Panc1 (cell line): ENCODE measurements at places on chromosomes 11 and 22. TPM values are rescaled to one million over a fixed set of nuclear protein-coding genes. Genes with fewer than 3 reads are reported as not detected.

The CARD18 gene
- total RNA-seq = 8.1 TPM

The CENATAC gene
- total RNA-seq = 45.4 TPM

The ABTB2 gene
- total RNA-seq = 22.7 TPM

The CLMP gene
- total RNA-seq = 1.5 TPM

The TRIM29 gene
- 0.64 TPM for total RNA-seq

The MPEG1 gene
- total RNA-seq = 0.08 TPM

The SERPIND1 gene
- 0.18 TPM for total RNA-seq

The MRGPRE gene
- 0.13 TPM for total RNA-seq

The KIRREL3 gene
- total RNA-seq = 0.36 TPM

The NRXN2 gene
- total RNA-seq = 0.15 TPM

DNA sequence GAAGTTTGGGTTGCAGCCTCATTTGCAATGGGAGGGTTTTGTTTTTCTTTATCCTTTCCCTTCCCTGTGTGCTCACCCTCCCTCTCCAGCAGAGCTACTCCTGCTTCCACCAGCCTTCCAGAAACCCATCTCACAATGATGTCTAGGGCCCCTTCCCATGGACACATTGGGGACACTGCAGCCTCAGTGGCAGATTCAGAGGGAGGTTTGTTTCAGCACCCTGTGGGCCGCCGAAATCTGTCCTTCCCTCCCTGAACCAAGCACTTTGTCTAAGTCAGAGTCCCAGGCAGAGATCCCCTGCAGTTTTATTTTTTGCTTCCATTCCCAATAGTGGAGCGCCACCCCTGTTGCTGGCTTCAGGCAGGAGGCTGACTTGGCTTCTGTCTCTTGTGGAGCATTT is 8.6 kb upstream of the SYNGR1 start:
- H3K36me3 ChIP-seq = no peaks in the 10 kb centered on the region
- H3K27me3 ChIP-seq = no peaks in the 10 kb centered on the region
- no peak for DNase-seq
- H3K4me1 ChIP-seq = no peaks in the 10 kb centered on the region
- H3K4me3 ChIP-seq = no peak overlapping the region

DNA sequence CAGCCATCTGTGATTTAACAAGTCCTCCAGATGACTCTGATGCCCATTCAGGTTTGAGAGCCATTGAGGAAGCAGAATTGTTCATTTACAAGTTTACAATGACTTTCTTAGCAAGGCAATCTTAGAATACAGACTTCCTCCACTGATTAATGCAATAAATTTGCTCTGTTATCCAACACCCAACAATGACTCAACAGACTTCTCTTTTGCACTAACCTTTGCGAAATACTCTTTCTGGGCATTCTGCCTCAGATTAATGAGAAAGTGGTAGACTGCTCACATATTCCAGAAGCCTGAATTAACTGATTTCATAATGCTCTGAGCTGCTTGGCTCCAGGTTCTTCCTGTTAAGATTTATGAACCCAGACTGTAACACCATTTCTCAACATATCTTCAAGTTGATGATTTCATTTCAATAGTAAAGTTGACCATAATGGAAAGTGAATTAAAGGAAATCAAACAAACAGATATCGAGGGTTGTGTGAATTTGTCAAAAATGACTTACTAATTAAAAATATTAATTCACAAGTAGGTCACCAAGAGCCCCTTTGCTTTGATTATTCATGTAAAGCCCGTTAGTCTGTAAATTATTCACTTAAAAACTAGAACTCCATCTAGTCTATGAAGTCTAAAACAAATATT is 70.5 kb upstream of the BLID start:
- peaks cover 3% of the 10 kb centered on the region; the same call in 1 of the 2 replicates for H3K4me1 ChIP-seq
- no peak overlapping the region for H3K4me3 ChIP-seq
- no peaks in the 10 kb centered on the region for H3K27me3 ChIP-seq
- no peak for DNase-seq
- H3K27ac ChIP-seq = peak overlapping the region; percentile 36; the same call in 1 of the 2 replicates
- no peaks in the 10 kb centered on the region for H3K36me3 ChIP-seq

- H3K27ac ChIP-seq = peak overlapping the region; percentile 0
- DNase-seq = no peak
- H3K4me1 ChIP-seq = peaks cover 3% of the 10 kb centered on the region
- H3K36me3 ChIP-seq = no peaks in the 10 kb centered on the region
Observed at GRCh38 chr22:30159561-30160353, 79.5 kb downstream of the HORMAD2 start.

DNA sequence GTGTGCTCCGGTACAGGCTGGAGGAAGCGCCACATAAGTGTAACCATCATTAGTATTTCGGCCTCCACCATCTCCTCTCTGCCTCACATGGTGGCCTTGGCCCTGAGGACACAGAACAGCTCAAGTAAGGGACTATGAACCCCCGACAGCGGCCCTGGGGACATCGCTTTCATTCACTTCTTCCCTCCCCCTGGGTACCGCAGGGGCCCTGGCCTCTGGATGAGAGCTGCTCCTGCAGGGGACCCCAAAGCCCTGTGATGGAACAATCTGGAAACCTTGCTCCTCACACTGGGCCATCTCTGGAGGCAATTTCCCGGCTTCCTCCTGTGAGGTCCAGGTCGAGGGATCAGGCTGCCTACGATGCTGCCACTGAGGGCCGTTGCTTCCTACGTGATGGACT is 565.5 kb downstream of the BRD1 start:
- no peak for DNase-seq
- no peaks in the 10 kb centered on the region for H3K27me3 ChIP-seq
- no peaks in the 10 kb centered on the region for H3K4me1 ChIP-seq
- H3K36me3 ChIP-seq = no peaks in the 10 kb centered on the region
- no peak overlapping the region for H3K4me3 ChIP-seq

GRCh38 chr11:108545909-108546501 is 47.6 kb downstream of the EXPH5 start:
- no peaks in the 10 kb centered on the region for H3K36me3 ChIP-seq
- no peak for DNase-seq
- no peaks in the 10 kb centered on the region for H3K4me1 ChIP-seq
- H3K27ac ChIP-seq = no peak overlapping the region
- no peaks in the 10 kb centered on the region; the same call in 1 of the 2 replicates for H3K27me3 ChIP-seq

DNA sequence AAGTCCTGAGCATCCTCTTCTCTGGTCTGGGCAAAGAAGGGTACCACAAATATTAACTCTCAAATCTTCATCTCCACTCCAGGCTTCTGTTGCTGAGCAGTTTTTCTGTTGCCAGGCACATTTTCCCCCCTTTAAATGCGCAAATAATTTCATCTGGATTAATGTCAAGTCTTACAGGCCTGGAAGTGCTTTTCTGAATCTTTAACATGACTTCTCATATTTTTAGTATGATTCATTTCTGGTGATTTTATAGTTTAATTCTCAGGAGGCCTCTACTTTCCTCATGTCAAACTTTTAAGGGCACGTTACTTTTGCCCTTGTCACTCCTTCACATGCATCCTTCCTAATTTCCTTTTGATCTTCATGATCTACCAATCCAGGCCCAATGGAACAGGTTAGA is 510.2 kb downstream of the METTL15 start:
- H3K4me1 ChIP-seq = no peaks in the 10 kb centered on the region
- no peaks in the 10 kb centered on the region for H3K36me3 ChIP-seq
- H3K27me3 ChIP-seq = no peaks in the 10 kb centered on the region

- DNase-seq = no peak
- no peaks in the 10 kb centered on the region for H3K27me3 ChIP-seq
- no peak overlapping the region for H3K27ac ChIP-seq
- 0 out of 2 replicates have a peak, but pooled peaks cover 2% of the 10 kb centered on the region for H3K4me1 ChIP-seq
- no peaks in the 10 kb centered on the region for H3K36me3 ChIP-seq
- no peak overlapping the region for H3K4me3 ChIP-seq
Observed at GRCh38 chr11:44752300-44752699, 25.5 kb downstream of the TSPAN18 start.

DNA sequence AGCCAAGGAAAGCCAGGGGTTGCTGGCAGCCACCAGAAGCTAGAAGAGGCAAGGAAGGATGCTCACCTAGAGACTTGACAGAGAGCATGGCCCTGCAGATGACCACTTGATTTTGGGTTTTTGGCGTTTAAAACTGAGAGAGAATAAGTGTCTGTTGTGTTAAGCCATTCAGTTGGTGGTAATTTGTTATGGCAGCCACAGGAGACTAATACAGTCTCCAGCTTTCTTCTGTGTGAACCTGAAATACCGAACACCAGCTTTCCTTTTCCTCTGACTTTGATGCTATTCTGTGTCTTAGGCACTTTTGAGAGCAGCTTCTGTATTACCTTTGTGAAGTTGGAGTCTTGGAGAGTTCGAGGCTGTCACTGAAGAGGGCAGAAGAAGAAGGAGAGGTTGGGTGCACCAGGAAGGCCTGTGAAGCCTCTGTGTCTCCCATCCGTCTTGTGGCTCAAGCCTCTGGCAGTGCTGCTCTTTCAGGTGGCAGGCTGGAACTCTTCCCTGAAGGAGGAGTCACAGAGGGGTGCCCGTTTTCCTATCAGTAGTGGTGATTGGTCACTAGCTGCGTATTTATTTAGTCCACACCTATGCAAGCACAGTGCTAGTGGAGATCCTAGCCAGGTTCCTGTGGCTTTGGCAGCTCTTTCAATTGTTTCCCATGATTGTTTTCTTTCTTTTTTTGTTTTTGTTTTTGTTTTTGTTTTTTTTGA is 2.5 kb downstream of the TBC1D22A start:
- peak overlapping the region; percentile 34; the same call in 1 of the 2 replicates for H3K27ac ChIP-seq
- no peak for DNase-seq
- H3K4me3 ChIP-seq = no peak overlapping the region

DNA sequence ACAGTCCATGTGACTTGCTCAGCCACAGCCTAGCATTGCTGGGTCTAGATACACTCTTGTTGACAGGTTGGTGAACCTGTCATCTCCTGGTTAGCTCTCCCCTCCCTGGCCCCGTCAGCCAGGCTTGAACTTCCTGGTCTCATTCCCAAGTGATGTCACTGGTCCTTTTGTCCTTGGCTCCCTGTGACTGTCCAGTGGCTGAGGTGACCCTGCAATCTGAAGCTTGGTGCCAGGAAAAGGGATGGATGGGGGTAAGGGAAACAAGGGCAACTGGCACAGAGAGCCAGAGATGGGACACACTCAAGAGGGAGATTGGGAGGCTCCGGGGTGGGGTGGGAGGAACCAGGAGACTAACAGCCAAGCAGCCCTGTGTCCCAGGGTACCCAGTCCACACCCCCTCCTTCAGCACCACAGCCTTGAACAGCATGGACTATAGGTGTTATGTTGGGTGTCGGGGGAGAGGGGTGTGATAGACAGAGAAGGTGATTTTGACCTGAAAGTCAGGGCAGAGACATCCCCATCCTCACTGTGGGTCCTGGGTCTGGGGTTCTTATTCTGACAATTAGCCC is 63.8 kb upstream of the THY1 start:
- no peaks in the 10 kb centered on the region for H3K4me1 ChIP-seq
- H3K27me3 ChIP-seq = peaks cover 2% of the 10 kb centered on the region; the same call in 1 of the 2 replicates
- no peak for DNase-seq
- no peak overlapping the region for H3K27ac ChIP-seq
- H3K4me3 ChIP-seq = no peak overlapping the region

DNA sequence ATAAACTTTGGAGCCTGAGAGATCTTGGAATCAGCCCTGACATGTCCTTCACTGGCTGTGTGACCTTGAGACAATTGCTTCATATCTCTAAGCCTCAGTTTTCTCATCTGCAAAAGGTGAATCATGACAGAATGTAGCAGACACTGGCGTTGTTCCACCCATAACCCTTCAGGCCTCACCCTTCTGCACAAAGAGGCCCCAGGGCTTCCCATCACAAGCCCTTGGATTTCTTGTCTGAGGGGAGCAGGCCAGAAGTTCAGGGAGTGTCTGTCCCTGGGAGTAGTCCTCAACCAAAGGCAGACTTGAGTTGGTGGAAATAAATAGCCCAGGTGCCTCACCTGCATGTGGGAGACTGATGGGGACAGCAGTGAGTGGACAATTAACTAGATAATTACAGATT is 16.6 kb downstream of the FGF3 start:
- peaks cover 3% of the 10 kb centered on the region; the same call in 1 of the 2 replicates for H3K27me3 ChIP-seq
- no peak for DNase-seq
- H3K27ac ChIP-seq = no peak overlapping the region
- H3K36me3 ChIP-seq = no peaks in the 10 kb centered on the region

DNA sequence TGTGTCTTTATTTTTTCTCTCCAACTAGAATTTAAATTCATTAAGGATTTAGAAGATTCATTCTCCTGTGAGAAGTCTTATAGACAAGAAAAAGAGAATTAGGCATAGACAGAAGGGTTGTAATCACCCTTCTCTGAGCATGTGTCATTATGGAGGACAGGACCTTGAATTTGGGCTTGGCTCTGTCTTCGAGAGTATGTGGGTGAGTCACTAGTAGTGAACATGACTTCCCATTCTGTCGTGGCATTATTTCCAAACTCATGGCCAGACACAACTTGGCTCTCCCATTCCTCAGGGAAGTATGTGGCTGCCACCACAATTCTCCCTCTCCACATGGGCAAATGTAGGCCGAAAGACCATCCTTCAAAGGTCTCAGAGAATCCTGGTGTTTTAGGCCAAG is 14.3 kb upstream of the ANKK1 start:
- H3K4me1 ChIP-seq = no peaks in the 10 kb centered on the region
- no peaks in the 10 kb centered on the region for H3K36me3 ChIP-seq
- no peak for DNase-seq
- no peaks in the 10 kb centered on the region for H3K27me3 ChIP-seq
- no peak overlapping the region for H3K4me3 ChIP-seq
- H3K27ac ChIP-seq = no peak overlapping the region

- H3K4me1 ChIP-seq = no peaks in the 10 kb centered on the region
- no peak for DNase-seq
- H3K4me3 ChIP-seq = no peak overlapping the region
- no peaks in the 10 kb centered on the region for H3K27me3 ChIP-seq
- H3K27ac ChIP-seq = no peak overlapping the region
- H3K36me3 ChIP-seq = no peaks in the 10 kb centered on the region
Observed at GRCh38 chr11:103703954-103704353, 332.5 kb upstream of the DDI1 start.

GRCh38 chr11:75492181-75492820 is 33.4 kb downstream of the GDPD5 start:
- no peak overlapping the region for H3K4me3 ChIP-seq
- peaks cover 3% of the 10 kb centered on the region; the same call in 1 of the 2 replicates for H3K4me1 ChIP-seq
- H3K36me3 ChIP-seq = no peaks in the 10 kb centered on the region

- no peak overlapping the region for H3K27ac ChIP-seq
- H3K27me3 ChIP-seq = peaks cover 5% of the 10 kb centered on the region; the same call in 1 of the 2 replicates
Observed at GRCh38 chr11:126844789-126845188, 155.8 kb downstream of the KIRREL3 start.

GRCh38 chr11:40337118-40337517 is 1122.3 kb downstream of the LRRC4C start:
- H3K4me3 ChIP-seq = no peak overlapping the region
- H3K36me3 ChIP-seq = no peaks in the 10 kb centered on the region
- no peak overlapping the region for H3K27ac ChIP-seq
- no peak for DNase-seq
- no peaks in the 10 kb centered on the region for H3K4me1 ChIP-seq

DNA sequence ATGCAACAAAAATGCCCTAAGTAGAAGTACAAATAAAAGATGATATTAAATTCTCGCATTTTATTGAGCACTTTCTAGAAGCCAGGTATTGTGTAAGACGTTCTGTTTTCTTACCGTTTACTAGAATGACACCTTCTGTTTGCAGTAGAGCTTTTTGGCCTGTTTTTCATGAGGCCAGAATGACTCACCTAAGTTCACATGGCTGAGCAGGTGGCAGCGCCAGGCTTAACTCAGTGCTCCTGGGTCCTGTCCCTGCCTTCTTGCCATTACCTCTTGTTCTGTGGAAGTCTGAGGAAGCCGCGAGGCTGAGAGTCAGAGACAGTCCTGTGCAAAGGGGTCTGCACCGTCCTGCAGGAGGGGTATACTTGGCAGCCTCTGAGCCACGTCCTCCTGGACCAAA is 113.8 kb downstream of the ATXN10 start:
- H3K27ac ChIP-seq = peak overlapping the region; percentile 48
- peaks cover 15% of the 10 kb centered on the region; the same call in 1 of the 2 replicates for H3K4me1 ChIP-seq
- DNase-seq = no peak
- H3K36me3 ChIP-seq = no peaks in the 10 kb centered on the region; the same call in 1 of the 2 replicates

GRCh38 chr22:25702040-25702439 is 39.9 kb upstream of the MYO18B start:
- H3K4me3 ChIP-seq = no peak overlapping the region
- H3K27ac ChIP-seq = no peak overlapping the region
